ENCODE measurements at places on chromosomes 11 and 22.

- no peak for DNase-seq
Measured at GRCh38 chr11:8624698-8625097, 30.7 kb upstream of the STK33 start.

DNA sequence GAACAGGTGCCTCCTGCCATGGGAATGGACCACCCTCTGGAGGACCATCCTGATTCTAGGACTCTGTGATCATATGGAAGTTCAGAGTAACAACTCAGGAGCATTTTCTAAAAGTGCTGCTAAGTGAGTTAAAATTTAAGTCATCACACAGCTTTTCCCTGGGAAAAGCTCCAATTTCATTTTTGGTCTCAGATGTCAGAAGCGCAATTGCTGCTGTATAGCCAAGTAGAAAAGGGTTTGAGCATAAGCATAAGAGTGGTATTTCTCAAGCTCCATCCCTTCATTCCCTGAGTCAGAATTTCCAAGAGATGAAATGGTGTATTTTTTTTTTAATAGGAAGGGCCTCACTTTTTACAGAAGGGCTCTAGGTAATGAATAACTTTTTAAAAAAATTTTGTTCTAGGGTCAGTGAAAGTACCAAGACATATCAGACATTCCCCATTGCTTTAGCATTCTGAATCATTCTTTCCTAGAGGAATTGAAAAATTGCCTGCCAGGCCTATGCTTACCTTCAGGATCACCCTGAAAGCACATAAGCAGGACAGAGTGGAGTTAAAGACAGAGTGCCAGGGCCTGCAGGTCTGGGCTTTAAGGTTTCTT lies 564.5 kb upstream of the ISX start:
- no peak for DNase-seq

DNA sequence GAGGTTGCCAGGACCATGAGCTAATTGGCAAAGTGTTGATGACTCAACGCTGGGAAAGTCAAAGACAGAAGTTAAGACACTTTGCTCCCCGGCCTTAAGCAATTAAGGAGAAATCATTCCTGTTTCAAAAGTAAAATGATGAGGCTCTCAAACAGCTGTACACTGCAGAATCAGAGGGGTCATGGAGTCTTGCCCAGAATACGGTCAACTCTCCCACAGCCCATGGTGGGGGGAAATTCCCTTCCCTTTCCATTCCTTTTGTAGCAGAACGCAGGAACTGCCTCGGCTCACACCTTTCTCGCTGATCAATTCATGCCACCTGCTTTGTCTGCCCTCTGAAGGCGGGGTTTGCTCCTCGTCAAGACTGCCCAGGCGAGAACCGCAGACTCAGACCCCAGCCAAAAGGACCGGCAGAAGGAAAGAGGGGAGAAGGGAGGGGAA lies 52.8 kb downstream of the MN1 start:
- no peak for DNase-seq

DNA sequence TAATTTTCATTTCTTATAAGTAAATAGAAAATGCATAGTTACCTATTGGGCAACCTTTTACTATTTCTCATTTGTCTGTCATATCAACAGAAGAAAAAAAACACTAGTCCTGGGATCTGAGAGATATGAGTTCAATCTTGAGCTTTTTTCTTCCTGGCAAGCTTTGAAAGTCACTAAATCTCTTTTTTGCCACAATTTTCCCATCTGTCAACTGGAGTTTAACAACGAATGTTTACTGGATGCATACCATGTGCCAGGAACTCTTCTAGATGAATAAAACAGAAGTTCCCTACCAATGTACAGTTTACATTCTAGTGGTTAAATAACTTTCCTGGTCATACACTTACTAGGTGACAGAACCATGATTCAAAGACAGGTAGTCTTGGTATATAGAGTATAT lies 31.0 kb downstream of the FSHB start:
- no peak for DNase-seq
